ENCODE measurements at places on chromosomes 7 and 10.

GRCh38 chr10:86306628-86307278 lies 59.8 kb downstream of the GRID1 start:
- DNase-seq = no peak

DNA sequence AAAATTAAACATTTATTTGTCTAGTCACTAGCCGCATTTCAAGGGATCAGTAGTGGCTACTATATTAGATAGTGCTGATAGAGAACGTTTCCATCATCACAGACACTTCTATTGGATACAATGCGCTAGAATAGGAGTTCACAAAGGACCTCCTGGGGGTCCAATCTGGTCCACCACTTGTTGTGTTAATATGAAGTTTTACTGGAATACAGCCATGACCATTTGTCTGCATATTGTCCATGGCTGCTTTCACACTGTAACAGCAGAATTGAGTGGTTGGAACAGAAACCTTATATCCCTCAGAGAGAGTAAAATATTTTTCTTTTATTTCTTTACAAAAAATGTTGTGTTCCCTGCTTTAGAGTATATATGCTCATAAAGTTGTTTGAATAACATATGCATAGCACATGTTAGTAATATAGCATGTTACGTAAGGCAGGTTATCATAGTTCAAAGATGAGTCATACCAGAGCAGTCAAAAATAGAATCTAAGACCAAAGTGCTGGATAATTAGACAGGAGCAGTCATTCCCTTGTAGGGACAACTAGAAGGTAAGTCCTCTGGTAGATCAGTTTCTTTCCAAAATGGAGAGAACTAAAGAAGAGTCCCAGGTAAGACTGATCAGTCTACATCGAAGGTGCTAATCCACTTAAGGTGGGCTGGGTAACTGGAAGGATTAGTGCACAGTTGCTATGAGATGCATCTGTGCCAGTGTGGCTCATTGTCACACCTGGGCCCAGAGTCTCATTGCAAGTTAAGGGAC lies 14.9 kb downstream of the BZW2 start:
- no peak for DNase-seq

DNA sequence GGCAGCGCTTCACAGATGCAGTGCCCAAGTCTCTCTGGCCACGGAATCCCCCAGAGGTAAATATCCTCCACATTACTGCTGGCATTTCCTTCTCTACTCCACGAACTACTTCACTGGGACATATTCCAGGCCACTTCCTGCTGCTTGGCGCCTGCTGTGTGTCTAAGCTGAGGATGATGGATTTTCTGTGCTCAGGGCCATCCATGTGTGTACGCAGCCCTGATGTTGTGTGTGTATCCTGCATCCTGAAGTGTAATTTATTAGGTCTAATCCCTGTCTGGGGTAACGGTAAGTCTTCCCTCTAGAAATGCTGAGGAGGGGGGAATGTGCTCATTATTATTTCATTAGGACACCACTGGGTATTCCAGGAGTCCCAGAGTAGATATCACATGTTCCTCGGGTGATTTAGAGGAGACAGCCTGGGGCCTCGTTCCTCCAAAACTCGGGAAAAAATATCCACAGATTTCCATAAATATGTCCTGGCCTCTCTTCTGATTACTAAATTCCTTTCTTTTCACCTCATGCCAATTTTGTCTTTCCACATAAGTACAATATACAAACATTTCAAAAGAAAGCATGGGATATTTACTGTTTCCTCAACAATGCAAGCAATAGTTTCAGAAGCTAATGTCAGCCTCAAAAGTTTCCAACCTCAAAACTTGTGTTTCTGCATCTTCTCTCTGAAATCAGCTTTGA lies 25.5 kb upstream of the HABP2 start:
- DNase-seq = no peak

DNA sequence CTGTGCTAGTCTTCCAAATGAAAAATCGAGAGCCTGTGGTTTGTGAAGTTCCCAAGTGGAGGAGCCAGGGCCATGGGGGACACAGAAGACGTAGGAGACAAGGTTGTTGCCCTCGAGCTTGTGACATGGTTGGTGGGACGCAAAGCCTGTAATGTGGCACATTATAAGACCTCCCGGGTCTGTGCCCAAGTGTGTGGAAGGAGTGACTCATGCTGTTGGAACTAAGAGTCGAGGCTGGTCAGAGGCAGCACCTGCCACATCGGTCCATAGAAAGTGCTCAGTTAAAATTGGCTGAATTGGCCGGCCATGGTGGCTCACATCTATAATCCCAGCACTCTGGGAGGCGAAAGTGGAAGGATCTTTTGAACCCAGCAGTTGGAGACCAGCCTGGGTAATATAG lies 27.0 kb upstream of the PODXL start:
- DNase-seq = no peak

DNA sequence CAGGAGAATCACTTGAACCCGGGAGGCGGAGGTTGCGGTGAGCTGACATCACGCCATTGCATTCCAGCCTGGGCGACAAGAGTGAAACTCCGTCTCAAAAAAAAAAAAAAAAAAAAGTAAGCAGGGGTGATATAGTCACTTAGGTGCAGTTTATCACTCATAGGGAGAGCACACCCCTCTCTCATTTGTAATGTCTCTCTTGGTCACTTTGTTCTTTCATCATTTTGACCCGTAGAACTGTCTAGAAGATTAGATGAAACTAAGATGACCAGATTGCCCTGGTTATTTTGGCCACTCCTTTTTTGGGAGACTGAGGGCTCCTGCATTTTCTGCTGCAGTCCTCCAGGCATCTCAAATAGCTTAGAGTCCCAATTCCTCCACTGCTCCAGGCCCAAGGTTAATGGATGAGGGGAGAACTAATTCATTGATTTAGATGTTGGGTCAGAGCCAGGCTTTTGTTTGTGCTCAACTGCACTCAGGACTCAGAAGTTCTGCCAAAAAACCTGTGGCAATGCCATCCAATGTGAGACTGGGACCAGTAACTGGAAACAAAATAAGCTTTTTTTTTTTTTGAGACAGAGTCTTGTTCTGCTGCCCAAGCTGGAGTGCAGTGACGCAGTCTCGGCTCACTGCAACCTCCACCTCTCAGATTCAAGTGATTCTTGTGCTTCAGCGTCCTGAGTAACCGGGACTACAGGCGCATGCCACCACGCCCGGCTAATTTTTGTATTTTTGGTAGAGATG lies 50.0 kb upstream of the CAMK1D start:
- DNase-seq = no peak

GRCh38 chr10:23386052-23386451 lies 41.5 kb upstream of the C10orf67 start:
- no peak for DNase-seq

Measured in kidney epithelial cell (primary cell).